ENCODE measurements at places on chromosomes 3 and 15.

- DNase-seq, result no peak
Observed at GRCh38 chr3:41327718-41328117, 128.4 kb downstream of the CTNNB1 start.

GRCh38 chr15:78796510-78796909, 14.8 kb downstream of the ADAMTS7 start:
- no peak for DNase-seq

DNA sequence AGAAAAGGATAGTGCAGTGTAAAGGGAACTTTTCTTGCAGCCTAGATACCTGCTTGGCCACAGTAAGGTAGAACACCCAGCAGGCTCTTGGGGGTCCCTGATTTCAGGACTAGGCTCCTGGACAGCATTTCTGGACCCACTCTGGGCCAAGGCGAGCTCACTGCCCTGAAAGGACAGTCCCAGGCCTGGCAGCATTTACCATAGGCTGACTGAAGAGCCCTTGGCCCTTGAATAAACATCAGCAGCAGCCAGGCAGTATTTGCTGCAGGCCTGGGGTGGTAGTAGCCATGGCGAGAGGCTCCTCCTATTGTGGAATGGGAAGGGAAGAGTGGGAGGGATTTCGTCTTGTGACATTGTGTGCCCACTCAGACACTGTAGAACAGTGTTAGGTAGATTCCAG, 529.2 kb downstream of the TUSC7 start:
- DNase-seq, result no peak

DNA sequence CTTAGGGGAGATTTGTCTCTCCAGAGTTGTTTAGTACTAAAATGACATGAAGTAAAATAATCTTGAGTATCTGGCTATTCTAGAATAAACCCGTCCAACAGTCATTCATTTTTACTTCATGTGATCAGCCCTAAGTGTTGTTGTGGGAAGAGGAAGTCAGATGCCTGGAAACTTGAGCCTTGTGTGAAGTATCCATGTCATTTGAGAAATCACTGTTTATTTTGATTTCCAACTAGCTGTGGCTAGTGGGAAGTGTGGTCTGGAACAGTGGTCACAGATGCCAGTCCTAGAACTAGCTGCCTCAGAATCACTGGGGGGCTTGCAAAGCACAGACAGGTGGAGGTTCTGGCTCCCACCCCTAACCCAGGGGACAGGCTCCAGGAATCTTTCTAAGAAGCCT, 77.7 kb upstream of the LIMD1 start:
- no peak for DNase-seq

DNA sequence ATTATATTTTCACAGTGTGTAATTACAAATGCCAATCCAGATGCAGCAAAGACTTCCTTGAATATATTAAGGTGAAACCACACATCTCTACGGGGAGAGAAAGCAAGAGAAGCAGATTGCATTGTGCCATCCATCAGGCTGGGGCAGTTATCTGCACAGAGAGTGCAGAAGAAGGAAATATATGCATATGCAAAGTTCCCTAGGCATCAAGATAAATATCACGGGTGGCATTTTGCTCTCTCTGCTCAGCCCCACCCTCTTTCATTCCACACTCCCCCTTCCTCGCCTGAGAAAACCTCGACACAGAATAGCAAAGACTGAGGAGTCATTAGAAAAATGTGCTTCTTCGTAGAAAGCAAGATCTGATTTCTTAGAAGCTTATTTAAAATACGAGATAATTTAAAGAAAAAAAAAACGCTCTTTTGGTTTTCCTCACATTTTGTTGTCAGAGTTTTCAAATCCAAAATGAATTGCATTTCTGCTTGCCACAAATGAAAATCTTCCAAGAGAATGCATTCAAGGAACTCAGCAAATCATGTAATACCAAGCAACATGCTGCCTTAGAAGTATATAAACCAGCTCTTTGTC, 283.2 kb upstream of the LMCD1 start:
- DNase-seq, result no peak

DNA sequence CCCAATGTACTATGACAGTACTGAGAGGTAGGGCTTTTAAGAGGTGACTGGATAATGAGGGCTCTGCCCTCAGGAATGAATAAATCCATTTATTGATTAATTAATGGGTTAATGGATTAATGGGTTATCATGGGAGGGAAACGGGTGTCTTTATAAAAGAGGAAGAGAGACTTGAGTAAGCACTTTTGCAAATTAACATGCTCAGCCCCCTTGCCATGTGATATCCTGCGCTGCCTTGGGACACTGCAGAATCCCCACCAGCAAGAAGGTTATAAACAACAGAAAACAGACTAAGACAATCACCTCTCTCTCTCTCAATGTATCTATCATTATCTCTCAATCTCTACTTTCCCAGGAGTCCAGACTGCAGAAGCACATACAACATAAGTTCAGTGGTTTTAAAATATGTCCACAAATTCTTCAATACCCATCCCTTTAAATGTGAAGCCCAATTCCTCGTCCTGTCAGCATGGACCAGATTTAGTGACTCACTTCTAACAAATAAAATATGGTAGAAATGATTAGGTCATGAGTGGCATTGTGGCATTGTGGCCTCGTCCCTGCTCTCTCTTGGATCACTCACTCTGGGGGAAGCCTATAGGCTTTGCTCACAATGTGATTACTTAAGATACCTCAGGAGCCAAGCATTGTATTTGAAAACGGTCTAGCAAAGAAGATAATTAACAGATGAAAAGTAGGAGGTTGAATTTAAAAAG, 40.0 kb upstream of the IL12A start:
- no peak for DNase-seq

DNA sequence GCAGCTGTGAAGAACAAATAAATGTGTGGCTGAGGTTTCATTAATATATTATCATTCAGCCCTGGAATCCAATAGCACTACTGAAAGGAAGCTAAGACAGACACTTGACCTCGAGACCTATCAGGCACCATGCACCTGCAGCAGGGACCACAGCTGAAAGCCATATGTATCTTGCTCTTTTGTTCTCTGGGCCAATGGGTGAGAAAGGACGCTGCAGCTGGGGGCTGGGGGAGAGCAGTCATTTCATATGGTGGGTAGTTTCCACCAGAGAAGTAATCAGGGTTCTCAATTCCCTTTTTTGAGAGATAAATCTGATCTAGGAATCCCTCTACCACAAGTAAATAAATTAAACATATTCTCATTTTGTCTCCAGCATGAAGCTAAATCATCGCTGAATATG, 225.6 kb upstream of the STRIT1 start:
- DNase-seq, result no peak

GRCh38 chr3:57803647-57804081, 47.6 kb downstream of the SLMAP start:
- no peak for DNase-seq

DNA sequence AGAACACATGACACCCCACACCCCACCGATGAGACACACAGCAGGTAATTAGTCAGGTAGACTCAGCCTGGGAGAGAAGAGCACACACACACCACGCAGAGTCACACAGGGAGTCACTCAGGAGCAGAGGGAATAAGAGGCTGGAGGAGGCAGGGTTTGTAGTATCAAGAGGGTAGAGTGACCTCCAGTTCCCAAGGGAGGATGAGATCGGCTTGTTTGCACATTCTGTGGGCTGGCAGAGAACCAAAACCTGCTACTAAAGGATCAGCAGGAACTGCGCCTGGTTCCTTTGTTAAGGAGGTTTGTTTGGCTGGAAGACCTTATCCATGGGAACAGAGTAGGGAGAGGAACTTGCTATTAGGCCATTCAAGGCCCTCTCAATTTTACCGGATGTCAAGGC, 281.4 kb upstream of the SLCO3A1 start:
- DNase-seq, result no peak

- no peak for DNase-seq
Observed at GRCh38 chr3:64187065-64187959, 38.0 kb downstream of the PRICKLE2 start.

GRCh38 chr3:186226482-186226881, 117.6 kb upstream of the ETV5 start:
- no peak for DNase-seq

DNA sequence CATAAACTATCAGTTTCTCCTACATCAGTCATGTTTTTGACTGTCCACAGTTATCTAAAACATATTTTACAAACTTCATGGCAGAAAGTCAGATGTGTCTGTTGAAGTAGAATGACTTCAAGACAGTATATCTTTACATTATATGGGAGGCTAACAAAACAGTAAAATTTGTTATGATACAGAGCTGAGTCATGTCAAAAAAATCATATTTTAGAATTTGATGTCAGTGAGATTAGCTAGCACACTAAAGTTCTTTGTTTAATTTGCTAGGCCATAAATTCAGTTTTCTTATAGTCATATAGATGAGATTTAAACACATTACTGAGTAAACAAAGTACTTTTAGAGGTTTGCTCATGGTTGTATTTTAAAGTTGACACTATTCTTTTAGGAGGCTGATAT, 80.3 kb upstream of the IGSF10 start:
- no peak for DNase-seq

- DNase-seq, result no peak
Observed at GRCh38 chr15:30062881-30063280, 19.9 kb upstream of the GOLGA8J start.

- DNase-seq, result no peak
Observed at GRCh38 chr3:45988362-45988761, 7.3 kb downstream of the FYCO1 start.

GRCh38 chr3:52537726-52538421, 1.5 kb downstream of the UQCC5 start:
- DNase-seq, result no peak

- no peak for DNase-seq
Observed at GRCh38 chr15:84570164-84570735, 30.6 kb upstream of the ZSCAN2 start.

DNA sequence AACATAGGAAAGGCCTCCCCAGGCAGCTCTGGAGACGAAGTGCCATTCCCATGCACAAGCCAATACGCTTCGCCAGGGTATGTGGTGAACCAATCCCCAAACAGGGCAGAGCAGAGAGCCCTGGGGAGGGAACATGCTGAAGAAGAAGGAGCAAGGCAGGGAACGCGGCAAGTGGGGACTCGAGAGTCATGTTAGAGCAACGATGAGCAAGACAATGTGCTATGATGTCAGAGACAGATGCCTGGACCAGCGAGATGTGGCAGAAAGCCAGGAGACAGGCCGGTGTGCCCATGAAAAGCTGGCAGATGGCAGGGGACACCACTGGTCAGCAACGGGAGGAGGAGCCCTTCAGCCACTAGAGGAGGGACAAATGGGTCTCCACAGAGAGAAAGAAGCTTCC, 39.6 kb downstream of the NIPA2 start:
- DNase-seq, result no peak

- peak; percentile 78 for DNase-seq
Observed at GRCh38 chr3:134212967-134213665, 37.5 kb downstream of the RYK start.

GRCh38 chr3:119235151-119235550, 5.5 kb downstream of the B4GALT4 start:
- DNase-seq, result no peak

DNA sequence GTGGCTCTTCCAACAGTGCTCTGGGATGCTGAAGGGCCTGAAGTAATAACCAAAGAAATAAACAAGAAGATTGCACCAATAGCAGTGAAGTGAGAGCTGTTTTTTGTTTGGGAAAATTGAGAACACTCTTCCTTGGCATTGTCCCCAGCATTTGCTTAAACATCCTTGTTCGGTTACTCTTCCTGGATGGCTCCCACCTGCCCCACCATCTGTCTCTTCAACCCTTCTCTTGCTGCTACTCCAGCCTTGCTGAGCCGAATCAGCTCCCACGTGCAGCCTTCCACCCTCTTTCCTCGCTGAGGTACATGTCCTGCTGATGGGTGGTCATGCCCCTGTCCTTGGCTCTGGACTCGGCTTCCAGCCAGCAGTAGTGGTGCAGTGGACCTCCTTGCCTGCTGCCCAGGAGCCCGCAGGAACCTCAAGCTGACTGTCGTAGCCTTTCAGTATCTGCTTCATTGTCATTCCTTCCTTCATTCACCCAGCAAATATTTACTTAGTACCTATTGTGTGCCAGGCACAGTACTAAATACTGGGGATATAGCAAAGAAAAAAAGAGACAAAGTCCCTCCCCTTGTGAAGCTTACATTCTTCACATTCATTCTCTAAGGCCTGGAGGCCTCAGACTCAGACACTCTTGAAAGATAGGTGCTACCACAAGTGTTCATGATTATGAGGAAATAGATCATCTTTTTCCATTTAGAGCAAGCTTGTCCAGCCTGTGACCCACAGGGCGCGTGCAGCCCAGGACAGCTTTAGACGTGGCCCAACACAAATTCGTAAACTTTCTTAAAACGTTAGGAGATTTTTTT, 17.1 kb upstream of the VILL start:
- no peak for DNase-seq

- no peak for DNase-seq
Observed at GRCh38 chr3:144104186-144104585, 132.6 kb downstream of the DIPK2A start.

DNA sequence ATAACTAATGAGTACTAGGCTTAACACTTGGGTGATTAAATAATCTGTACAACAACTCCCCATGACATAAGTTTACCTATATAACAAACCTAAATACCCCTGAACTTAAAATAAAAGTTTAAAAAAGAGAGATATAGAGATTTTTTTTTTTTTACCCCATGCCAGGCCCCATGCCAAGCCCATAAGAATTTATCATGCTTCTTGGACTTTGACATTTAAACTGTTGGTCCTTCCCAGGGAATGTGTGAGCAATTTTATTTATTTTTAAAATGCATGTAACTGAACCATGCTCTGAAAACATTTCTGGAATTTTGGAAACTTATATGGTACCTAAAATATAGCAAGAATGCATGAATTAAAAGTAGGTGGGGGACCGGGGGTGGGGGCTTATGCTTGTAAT, 26.3 kb downstream of the KLHL6 start:
- no peak for DNase-seq

- DNase-seq, result no peak
Observed at GRCh38 chr3:180267202-180267843, 230.6 kb upstream of the PEX5L start.

- no peak for DNase-seq
Observed at GRCh38 chr3:124577494-124578167, 152.6 kb upstream of the UMPS start.

DNA sequence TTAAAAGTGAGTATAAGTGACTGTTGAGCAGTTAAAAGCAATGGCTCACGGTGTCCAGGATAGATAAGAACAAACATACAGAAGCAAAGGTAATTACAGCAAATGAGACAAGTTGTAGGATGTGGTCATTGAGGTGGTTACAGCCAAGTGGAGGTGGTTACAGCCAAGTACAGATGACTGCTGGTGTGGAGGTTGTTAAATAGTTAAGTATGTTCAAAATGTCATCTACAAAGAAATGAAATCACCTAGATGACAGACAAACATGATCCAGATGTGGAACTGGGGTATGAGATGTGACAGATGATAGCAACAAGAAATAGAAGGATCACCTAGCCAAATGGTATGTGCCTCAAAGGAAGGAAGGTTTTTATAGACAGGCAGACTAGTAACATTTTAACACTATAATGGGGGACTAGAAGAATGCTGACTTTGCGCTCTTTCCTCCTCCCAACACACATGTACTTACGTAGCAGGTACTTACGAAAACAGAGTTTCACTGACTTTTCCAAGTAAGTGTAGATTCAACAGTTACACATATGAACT, 6.8 kb upstream of the ANKRD28 start:
- DNase-seq, result no peak
